ENCODE measurements at places on chromosomes 3 and 15.

DNA sequence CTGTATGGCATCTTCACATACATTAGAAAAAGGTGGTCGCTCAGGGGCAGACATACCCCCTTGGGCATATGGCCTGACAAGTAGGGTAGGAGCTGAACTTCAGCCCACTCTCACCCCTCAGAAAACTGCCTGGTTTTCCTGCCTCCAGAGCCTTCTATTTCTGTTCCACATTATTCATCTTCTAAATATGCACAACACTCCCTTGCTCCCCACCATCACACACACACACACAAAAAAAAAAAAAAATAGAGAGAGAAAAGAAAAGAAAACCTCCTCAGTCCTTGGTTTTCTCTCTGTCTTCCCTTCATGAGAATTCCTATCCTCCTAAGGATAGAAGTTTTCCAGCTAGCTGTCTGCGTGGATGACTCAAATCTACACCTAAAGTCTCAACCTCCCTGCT lies 5.6 kb upstream of the ROPN1 start:
- no peak for DNase-seq
- H3K27me3 ChIP-seq, result peaks cover 25% of the 10 kb centered on the region
- no peaks in the 10 kb centered on the region for H3K36me3 ChIP-seq
- no peaks in the 10 kb centered on the region for H3K4me1 ChIP-seq
- no peak overlapping the region for H3K4me3 ChIP-seq
- H3K27ac ChIP-seq, result no peak overlapping the region

DNA sequence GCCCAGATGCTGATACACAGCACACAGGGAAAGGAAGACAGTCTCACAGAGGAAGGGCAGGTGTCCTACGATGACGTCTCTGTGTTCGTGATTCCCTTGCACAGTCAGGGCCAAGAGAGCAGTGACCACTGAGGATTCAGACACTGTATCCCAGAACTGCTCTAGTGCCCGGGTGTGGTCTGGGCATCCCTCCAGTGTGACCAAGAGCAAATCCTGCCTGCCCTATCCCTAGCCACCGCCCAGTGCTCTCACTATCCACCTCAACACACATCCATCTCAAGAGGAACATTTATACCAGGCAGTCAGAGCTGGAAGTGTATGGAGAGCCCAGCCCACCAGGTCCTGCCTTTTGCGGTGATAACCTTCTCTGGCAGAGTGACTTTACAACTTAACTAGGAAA lies 4.1 kb downstream of the PPM1M start:
- peak overlapping the region; percentile 100 for H3K27ac ChIP-seq
- no peak for DNase-seq
- H3K27me3 ChIP-seq, result no peaks in the 10 kb centered on the region
- no peak overlapping the region for H3K4me3 ChIP-seq

DNA sequence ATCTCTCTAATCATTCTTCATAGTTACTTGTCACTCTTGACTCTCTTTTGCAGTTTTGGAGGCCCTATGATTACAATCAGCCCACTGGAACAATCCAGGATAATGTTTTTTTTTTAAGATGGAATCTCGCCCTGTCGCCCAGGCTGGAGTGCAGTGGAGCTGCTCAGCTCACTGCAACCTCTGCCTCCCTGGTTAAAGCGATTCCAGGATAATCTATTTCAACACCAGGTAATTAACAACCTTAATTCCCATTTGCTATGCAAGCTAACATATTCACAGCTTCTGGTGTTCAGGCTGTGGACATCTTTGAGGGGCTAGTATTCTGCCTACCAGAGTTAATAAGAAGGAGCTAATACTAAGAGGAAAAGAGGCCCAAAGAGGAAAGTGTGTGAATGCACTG lies 1.1 kb upstream of the BLOC1S6 start:
- peaks cover 22% of the 10 kb centered on the region for H3K4me1 ChIP-seq
- no peaks in the 10 kb centered on the region for H3K27me3 ChIP-seq
- H3K27ac ChIP-seq, result peak overlapping the region; percentile 100
- H3K36me3 ChIP-seq, result no peaks in the 10 kb centered on the region

GRCh38 chr3:27666708-27667107 lies 55.4 kb downstream of the EOMES start:
- H3K4me1 ChIP-seq, result peaks cover 8% of the 10 kb centered on the region
- no peaks in the 10 kb centered on the region for H3K36me3 ChIP-seq
- no peaks in the 10 kb centered on the region for H3K27me3 ChIP-seq
- DNase-seq, result no peak

DNA sequence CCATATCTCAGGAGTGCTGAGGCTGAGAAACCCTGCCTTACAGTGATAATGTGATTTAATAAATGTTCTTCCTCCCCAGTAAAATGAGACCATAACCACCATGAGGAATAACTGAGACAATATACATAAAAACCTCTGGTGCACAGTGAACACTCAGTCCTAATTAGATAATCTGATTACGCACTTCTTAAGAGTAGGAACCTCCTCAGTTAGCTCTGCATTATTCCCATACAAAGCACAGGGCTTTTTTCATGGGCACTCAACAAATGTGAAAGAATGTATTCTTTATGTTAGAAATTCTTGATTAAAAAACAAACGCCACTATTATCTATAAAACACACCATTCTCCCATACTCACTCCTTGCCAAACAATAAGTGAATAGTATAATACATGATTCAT lies 97.0 kb downstream of the TNIK start:
- H3K4me1 ChIP-seq, result peaks cover 28% of the 10 kb centered on the region
- H3K27ac ChIP-seq, result no peak overlapping the region
- no peaks in the 10 kb centered on the region for H3K36me3 ChIP-seq
- H3K4me3 ChIP-seq, result no peak overlapping the region

GRCh38 chr3:36494461-36495109 lies 114.3 kb downstream of the STAC start:
- H3K4me3 ChIP-seq, result no peak overlapping the region
- H3K4me1 ChIP-seq, result no peaks in the 10 kb centered on the region
- no peak overlapping the region for H3K27ac ChIP-seq

DNA sequence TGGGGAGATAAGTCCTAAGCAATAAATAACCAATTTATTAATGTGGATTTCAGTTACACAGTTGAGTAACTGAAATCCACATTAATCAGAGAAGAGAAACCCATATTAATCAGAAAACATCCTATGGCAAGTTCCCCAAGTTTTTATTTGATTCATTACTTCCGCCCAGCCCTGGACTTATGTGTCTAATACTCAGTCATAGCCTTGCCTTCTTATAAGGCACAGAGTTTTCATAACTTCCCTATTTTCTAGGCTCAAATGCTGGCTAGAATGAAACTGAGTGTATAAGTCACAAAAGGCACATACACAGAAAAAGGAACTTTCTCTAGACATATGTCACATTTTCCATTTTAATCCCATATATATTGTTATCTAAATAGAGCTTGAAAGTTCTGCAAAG lies 28.8 kb downstream of the CD47 start:
- H3K27me3 ChIP-seq, result no peaks in the 10 kb centered on the region
- H3K4me1 ChIP-seq, result peaks cover 33% of the 10 kb centered on the region
- H3K36me3 ChIP-seq, result peaks cover 19% of the 10 kb centered on the region

DNA sequence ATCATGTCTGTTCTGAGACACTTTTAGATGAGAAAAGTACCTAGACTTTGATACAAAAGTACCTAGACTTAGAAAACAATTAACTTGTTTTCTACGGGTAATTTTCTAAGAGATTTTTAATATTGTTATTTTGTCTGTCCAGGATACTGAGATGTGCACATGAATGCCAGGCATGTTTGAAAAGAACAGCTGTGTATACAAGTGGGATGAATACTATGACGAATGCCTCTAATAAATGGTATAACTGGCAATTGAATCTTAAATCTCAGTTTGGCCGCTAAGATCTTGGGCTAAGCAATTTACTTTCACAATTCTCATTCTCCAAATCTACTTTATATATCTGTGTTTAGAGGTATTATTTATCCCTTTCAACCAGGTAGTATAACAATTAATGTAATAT lies 207.4 kb downstream of the CBLB start:
- H3K4me3 ChIP-seq, result no peak overlapping the region
- H3K27me3 ChIP-seq, result no peaks in the 10 kb centered on the region
- H3K36me3 ChIP-seq, result peaks cover 48% of the 10 kb centered on the region
- H3K4me1 ChIP-seq, result peaks cover 2% of the 10 kb centered on the region
- no peak for DNase-seq
- H3K27ac ChIP-seq, result no peak overlapping the region

GRCh38 chr15:43237842-43238470 lies 17.1 kb upstream of the EPB42 start:
- peaks cover 11% of the 10 kb centered on the region for H3K4me1 ChIP-seq
- no peak overlapping the region for H3K27ac ChIP-seq
- H3K4me3 ChIP-seq, result no peak overlapping the region
- DNase-seq, result no peak
- peaks cover 3% of the 10 kb centered on the region for H3K27me3 ChIP-seq

GRCh38 chr3:66338927-66339326 lies 118.1 kb downstream of the SLC25A26 start:
- H3K36me3 ChIP-seq, result peaks cover 4% of the 10 kb centered on the region
- no peak for DNase-seq
- peaks cover 27% of the 10 kb centered on the region for H3K4me1 ChIP-seq
- no peaks in the 10 kb centered on the region for H3K27me3 ChIP-seq
- H3K4me3 ChIP-seq, result no peak overlapping the region
- no peak overlapping the region for H3K27ac ChIP-seq

GRCh38 chr3:162538491-162538890 lies 1041.9 kb downstream of the OTOL1 start:
- H3K36me3 ChIP-seq, result no peaks in the 10 kb centered on the region
- H3K27ac ChIP-seq, result no peak overlapping the region
- no peak overlapping the region for H3K4me3 ChIP-seq
- H3K27me3 ChIP-seq, result no peaks in the 10 kb centered on the region
- DNase-seq, result no peak

DNA sequence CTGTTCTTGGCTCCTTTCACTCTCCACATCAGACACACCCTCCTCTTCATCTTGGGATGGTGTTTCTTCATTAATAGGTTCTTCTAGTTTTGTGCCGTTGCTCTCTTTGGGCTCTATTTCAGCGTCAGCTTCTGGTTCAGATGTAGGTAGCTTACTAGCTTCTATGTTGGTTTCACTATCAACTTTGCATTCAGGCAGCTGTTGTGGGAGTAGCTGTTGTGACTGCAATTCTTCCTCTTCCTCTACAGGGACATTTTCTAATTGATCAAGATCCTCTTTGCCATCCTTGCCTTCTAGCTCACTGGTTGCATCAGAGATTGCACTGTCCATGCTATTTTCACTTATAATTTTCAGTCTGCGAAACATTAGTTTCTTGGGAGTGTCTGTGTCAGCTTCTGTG lies 80.1 kb downstream of the SETD2 start:
- peaks cover 12% of the 10 kb centered on the region for H3K4me1 ChIP-seq
- H3K27me3 ChIP-seq, result no peaks in the 10 kb centered on the region
- DNase-seq, result no peak
- H3K27ac ChIP-seq, result peak overlapping the region; percentile 67

GRCh38 chr15:54026258-54026657 lies 48.0 kb downstream of the UNC13C start:
- H3K36me3 ChIP-seq, result no peaks in the 10 kb centered on the region
- H3K27ac ChIP-seq, result no peak overlapping the region
- no peak overlapping the region for H3K4me3 ChIP-seq
- DNase-seq, result no peak
- H3K4me1 ChIP-seq, result no peaks in the 10 kb centered on the region
- no peaks in the 10 kb centered on the region for H3K27me3 ChIP-seq

DNA sequence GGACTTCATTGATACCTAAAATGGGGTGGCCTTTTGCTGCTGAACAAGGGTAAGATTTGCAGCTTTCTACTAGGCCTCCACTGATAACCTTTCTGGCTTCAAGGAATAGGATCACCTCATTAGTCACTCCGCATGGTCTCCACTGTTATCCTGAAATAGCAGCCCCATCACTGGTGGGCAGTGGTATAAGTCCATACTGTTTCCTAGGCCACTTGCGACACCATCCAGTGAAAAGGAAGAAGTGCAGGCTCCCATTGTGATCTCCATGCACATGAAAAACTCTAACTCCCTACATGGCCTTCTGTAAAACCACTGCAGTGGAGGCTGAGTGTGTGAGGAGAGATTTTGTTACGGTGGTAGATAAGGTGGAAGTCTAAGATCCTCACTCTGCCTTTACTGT lies 1455.9 kb downstream of the SI start:
- H3K27ac ChIP-seq, result no peak overlapping the region
- H3K27me3 ChIP-seq, result no peaks in the 10 kb centered on the region
- no peaks in the 10 kb centered on the region for H3K4me1 ChIP-seq
- DNase-seq, result no peak
- no peak overlapping the region for H3K4me3 ChIP-seq
- no peaks in the 10 kb centered on the region for H3K36me3 ChIP-seq

DNA sequence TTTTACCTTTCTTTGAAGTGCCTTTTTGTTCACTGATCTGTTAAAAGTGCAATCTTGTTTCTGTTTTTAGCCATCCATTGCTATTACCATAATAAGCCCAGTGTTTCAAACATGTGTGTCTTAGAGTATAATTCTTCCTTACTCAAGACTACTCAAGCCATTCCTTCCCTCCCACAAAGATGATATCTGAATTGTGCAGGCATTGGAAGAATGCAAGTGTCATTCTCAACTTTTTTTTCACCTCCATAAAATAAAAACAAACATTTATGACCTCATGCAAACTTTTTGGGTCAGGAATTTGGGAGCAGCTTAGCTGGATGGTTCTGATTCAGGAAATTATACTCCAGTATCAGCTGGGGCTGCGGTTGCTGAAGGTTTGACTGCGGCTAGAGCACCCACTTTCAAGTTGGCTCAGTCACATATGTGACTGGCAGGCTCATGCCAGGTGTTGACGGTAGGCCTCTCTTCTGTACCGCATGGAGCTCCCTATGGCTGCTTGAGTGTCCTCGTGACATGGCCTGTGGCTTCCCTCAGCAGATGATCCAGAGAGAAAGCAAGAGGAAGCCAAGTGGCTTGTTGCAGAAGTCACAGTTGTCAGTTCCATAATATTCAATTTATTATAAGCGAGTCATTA lies 490.8 kb downstream of the CNTN4 start:
- no peak overlapping the region for H3K27ac ChIP-seq
- DNase-seq, result no peak
- H3K27me3 ChIP-seq, result no peaks in the 10 kb centered on the region

Data from naive thymus-derived CD8-positive, alpha-beta T cell (primary cell).